ENCODE measurements at places on chromosomes 13 and 19. TPM values are rescaled to one million over a fixed set of nuclear protein-coding genes. Genes with fewer than 3 reads are reported as not detected.

OR7A5 gene
- total RNA-seq: not detected

GRCh38 chr13:111526922-111527321, 206.5 kb downstream of the TEX29 start:
- DNase-seq: no peak

DNA sequence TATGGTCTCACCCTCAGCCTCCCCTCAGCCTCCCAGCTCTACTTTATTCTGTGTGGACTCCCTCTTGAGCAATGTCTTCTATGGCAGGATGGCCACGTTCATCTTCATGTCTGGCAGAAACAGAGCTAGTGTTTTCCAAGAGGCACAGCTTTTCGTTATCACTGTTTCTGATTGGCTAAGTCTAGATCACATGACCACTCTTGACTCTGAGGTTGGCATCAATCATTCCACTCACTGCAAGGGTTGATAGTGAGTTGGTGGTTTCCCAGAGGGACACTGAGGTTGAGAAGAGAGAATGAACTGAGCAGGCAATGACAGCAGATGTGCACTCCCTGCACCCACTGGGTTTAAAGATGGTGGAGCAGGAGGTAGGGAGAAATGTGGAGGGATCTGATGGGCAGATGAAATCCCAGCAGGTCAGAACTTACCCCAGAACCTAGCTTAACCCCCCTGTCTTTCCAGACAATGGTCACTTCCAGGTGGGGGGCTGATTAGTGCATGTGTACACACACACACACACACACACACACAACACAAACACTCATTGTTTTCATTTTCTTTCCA, 26.3 kb upstream of the UQCRFS1 start:
- no peak for DNase-seq

- no peak for DNase-seq
These were observed 432.6 kb downstream of the ZNF536 start for GRCh38 chr19:30804751-30805150.

- DNase-seq: no peak
These were observed 334 bp upstream of the ANGPTL6 start for GRCh38 chr19:10102787-10103236.

BST2 gene
- total RNA-seq: not detected

GRCh38 chr19:29302002-29302928, 89.3 kb upstream of the UQCRFS1 start:
- no peak for DNase-seq

DNA sequence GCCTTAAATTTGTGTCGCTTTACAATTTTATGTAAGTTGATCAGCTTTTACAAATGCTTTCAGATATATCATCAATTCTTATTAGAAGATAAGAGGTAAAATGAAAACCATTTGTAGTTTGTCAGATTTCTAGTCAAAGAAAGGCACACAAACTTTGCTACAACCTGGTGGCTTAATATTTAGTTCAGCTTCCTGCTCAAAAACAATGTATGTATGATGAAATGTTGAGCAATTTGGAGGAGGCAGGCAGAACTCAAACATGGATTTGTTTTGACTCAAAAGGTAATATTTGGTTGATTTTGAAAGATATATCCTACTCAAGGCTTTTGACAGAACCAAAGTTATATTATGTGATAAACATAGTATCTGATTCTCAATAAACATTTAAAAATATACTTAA, 24.2 kb downstream of the NEK5 start:
- DNase-seq: no peak

- DNase-seq: no peak
These were observed 20.4 kb downstream of the DHRS12 start for GRCh38 chr13:51783428-51784094.

SYCN gene
- not detected for total RNA-seq

PGLYRP2 gene
- not detected for total RNA-seq

GRCh38 chr19:6718741-6719539, 1.5 kb downstream of the C3 start:
- no peak for DNase-seq

DNA sequence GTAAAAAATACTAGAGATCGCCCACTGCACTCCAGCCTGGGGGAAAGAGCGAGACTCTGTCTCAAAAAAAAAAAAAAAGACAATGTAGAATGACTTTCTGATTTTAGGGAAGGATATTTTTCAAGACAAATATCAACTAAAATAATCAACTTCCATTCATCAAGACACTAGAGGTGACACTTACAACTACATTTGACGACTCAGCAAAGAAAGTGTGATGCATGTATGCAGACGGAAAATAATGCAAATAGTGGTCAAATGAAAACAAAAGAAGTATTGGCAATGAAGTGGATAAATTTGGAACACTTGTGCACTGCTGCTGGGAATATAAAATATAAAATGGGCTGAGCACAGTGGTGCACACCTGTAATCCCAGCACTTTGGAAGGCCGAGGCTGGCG, 12.2 kb downstream of the TMEM161A start:
- DNase-seq: no peak

DNA sequence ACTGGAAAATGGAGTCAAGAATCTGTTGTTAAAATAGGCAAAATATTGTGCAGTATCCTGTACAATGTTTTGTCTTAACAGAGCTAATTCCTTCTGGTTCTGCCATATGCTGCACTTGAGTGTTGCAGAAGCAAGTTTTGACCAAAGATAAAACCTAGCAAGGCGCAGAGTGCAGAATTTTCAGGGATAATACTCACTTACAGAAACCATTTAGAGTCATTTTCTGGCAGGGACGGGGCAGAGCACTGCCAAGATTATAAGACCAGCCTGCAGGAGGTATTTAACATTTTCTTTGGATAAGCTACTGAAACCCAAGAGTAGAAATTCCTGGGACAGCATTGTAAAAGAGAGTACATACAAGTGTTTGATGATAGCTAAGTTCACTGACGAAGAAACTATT, 159.5 kb upstream of the EDNRB start:
- no peak for DNase-seq

- no peak for DNase-seq
These were observed 108.1 kb downstream of the PCDH17 start for GRCh38 chr13:57739543-57740190.

GRCh38 chr13:46844431-46844830, 47.5 kb upstream of the ESD start:
- no peak for DNase-seq

ZFP36 gene
- 68.0 TPM for total RNA-seq

GRCh38 chr19:40689339-40690049, 957 bp downstream of the NUMBL start:
- no peak for DNase-seq

DNA sequence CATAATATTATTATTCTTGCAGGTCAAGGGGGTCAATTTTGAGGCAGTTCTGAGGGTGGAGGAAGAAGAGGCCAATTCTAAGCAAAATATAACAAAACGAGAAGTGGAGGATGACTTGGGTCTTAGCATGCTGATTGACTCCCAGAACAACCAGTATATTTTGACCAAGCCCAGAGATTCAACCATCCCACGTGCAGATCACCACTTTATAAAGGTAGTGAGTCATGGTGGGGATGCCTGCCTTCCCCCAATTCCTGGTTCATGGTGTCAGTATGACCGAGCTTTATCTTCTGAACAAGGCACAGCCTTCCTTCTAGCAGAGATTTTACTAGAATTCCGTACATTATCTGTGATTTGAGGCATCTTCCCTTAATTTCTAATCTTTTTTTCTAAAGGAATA, 9.4 kb upstream of the DCUN1D2 start:
- peak; percentile 83 for DNase-seq

- no peak for DNase-seq
These were observed 13.7 kb upstream of the SIGLEC10 start for GRCh38 chr19:51431124-51431523.

ZNF121 gene
- total RNA-seq: 22.6 TPM

URI1 gene
- total RNA-seq: 52.5 TPM

PLVAP gene
- total RNA-seq: not detected

GRCh38 chr13:25920277-25920676, 131.5 kb downstream of the SHISA2 start:
- no peak for DNase-seq

LHFPL6 gene
- total RNA-seq: 63.6 TPM

- DNase-seq: no peak
These were observed 43.4 kb upstream of the PDCD5 start for GRCh38 chr19:32537580-32537979.

DNA sequence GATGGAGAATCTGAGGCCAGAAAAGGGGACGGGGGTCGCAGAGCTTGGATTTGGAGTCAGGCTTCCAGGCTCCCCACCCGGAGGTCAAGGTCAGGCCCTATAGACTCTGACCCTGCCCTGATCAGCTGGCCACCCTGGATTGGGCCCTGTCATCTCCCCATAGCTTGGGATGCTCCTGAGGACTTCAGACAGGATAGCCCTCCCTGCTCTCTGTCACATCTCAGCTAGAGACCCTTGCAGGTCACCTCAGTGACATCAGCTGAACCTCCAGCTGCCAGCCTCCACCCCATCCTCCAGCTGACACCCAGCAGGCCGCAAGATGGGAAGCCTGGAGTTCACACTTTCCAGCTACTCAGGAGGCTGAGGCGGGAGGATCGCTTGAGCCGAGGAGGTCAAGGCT, 2.8 kb upstream of the TPM4 start:
- no peak for DNase-seq

POU2F2 gene
- total RNA-seq: 9.3 TPM

DNA sequence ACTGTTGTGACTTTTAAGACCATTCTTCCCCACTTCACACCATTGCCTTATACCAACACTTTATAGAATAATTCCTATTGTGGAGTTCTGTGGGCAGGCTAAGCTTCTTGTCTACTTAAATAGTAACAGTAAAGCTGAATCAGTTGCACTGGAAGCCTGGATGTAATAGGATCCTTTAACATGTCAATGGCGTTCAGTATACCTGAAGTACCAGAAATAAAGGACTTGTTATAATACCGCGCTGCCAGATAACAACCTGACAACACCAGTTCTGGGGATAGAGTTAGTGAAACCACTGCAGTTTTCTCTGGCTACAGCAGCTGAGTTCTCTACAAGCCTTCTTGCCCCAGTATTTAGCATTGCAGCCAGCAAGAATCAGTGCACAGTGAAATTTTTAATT, 52.0 kb upstream of the TNFRSF19 start:
- DNase-seq: no peak

NEK5 gene
- not detected for total RNA-seq

DNA sequence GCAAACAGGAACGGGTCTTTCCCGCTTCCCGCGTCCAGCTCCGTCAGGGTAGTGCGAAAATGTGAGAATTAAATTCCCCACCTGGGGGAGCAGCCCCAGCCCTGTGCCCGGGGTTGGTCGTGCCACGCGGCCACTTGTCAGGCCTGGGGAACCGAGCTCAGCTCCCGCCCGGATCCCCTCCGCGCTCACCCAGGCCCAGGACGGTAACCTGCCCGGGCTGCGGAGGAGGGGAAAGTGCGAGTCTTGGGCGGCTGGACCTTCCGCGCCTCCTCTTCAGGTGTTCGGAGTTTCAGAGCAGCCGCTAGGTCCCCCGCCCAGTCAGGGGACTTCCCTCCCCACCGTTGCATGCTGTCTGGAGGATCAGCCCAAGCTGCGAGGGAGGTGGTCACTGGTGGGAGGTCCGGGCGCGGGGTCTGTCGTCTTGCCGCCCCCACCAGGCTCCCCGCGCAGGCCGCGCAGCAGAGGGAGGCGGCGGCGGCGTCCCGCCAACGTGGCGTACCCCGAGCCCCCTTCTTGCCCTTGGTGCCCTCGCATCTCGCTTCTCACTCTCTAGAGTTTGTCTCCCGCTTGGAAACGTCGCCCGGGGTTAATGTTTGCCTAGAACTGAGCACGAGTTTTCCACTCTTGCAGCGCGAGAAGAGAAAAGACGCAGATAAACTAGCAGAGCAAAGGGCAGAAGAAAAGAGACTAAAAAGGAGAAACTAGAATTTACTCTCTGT, 8.1 kb downstream of the URAD start:
- DNase-seq: no peak

DNA sequence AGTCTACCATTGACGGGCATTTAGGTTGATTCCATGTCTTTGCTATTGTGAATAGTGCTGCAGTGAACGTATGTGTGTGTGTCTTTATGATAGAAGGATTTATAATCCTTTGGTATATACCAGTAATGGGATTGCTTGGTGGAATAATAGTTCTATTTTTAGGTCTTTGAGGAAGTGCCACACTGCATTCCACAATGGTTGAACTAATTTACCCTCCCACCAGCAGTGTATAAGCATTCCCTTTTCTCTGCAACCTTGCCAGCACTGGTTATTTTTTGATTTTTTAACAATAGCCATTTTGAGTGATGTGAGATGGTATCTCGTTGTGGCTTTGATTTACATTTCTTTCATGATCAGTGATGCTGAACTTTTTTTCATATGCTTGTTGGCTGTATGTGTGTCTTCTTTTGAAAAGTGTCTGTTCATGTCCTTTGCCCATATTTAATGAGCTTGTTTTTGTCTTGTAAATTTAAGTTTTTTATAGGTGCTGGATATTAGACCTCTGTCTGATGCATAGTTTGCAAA, 37.5 kb downstream of the RFC3 start:
- no peak for DNase-seq

ZNF254 gene
- total RNA-seq: 4.0 TPM

ARL11 gene
- not detected for total RNA-seq

UBE2L5 gene
- total RNA-seq: not detected

ODAD3 gene
- total RNA-seq: 1.1 TPM

APC2 gene
- total RNA-seq: 0.30 TPM

DNA sequence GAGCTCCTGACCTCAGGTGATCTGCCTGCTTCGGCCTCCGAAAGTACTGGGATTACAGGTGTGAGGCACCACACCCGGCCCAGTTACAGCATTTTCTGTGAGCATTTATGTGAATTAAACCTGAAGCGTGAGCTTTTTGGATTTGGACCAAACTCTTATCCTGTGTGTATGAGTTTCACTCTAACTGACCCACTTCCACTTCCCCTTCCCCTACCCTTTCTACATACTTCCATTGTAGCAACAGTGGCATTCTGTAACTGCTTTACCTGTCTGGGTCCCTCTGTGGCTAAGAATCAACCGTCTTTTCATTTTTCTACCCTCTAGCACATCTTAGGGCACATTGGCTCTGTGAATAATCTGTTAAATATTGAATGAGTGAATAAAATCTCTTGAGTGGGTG, 16.2 kb downstream of the FRY start:
- no peak for DNase-seq

DNA sequence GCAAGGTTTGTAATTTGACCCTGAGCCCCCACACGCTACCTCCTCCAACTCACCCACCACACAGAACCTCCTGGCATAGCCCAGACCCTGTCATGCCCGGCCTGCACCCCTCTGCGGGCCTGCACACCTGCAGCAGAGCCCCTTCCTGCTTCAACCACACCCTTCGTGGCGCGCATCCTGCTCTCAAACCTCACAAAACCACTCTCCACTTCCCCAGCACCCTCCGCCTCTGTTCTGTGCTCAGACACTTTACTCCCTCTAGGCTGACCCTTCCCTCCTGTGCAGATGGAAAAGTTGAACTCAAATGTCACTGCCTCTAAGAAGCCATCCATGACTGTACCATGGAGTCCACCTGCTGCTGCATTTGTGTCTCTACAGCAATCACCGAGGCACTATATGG, 28.5 kb downstream of the FAAP24 start:
- DNase-seq: no peak

- no peak for DNase-seq
These were observed 8.7 kb upstream of the ADAT3 start for GRCh38 chr19:1896508-1896907.

DNA sequence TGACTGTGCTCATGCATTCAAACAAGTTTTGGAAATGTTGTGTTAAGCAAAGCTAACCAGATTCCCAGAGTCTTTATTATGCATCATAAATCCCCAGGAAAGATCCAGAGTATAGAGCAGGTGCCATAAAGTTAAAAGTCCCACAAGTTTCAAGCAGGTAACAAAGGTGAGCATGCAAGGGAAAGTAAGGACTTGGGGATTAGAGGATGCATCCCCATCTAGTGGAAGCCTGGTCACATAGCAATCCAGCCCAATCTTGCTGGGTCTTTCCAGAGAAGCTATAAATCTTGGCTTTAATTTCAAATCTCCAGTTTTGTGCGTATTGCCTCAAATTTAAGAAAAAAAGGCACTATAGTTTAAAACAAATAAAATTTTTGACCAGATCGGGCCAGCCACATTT, 72.7 kb downstream of the ZNF254 start:
- DNase-seq: no peak

Measured in HFFc6 (cell line).